ELR (cell line): ENCODE measurements at places on chromosomes 13 and 19.
A peak's percentile ranks its signal among the peaks of the same experiment; 100 is the strongest.

GRCh38 chr13:73325723-73326558 is 267.1 kb downstream of the KLF5 start:
- DNase-seq, result peak; percentile 71

GRCh38 chr13:73832128-73832588 is 302.0 kb downstream of the KLF12 start:
- no peak for DNase-seq

DNA sequence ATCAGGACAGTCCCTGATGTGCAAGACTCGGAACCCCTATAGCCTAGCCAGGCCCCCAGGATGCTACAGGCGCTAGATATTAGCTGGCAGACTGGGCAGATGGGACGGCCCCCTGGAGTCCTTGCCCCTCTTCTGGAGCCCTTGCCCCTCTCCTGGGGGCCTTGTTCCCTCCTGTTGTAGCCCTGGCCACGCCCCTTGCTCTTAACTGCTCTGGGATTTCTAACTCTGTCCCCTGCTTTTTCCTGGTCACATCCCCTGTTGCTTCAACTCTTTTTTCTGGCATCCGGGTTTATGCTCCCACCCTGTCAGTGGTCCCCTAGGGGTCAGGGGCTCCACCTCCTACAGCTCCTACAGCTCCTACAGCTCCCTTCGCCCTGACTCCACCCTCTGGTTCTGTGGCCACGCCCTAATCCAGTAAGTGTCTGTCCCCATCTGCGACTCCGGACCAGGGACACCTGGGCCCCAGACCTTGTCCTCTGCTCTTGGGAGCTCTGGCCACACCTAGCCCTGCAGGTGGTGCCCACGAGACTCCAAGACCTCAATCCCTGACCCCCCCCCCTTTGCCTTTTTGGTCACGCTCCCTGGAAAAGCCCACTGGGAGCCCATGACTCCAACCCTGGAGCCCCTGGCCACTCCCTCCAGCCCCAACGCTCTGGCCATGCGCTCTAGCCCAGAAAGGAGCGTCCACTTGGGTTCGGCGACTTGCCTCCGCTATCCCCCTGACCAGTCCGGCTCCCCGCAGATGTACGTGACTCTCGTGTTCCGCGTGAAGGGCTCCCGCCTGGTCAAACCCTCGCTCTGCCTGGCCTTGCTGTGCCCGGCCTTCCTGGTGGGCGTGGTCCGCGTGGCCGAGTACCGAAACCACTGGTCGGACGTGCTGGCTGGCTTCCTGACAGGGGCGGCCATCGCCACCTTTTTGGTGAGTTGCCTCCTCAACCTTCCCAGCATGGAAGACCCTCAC is 6.8 kb downstream of the PLPPR2 start:
- DNase-seq, result no peak

DNA sequence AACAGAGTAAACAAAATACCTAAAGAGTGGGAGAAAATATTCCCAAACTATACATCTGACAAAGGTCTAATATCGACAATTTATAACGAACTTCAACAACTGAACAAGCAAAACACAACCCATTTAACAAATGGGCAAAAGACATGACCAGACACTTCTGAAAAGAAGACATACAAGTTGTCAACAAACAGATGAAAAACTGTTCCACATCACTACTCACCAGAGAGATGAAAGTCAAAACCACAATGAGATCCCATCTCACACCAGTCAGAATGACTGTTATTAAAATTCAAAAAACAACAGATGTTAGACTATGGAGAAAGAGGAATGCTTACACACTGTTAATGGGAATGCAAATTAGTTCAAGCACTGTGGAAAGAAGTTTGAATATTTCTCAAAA is 233.8 kb upstream of the EDNRB start:
- DNase-seq, result no peak

DNA sequence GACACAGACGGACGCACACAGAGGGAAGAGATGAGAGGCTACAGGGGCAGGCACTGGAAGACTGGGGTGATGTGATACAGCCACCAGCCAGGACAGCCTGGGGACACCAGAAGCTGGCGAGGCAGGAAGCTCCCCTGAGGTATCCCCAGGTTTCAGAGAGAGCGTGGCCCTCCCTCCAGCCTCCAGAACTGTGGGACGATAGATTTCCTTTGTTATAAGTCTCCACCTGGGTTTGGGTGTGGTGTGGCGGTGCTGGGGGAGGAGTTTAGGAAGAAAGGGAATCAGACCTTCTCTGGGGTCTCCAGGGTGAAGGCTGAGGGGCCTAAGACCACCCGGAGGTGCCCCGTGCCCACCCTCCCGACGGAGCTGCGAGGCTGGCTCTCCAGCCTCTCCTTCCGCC is 2.7 kb upstream of the ASPDH start:
- no peak for DNase-seq

- DNase-seq, result no peak
These were observed 19.6 kb downstream of the ELL start for GRCh38 chr19:18502246-18502637.

DNA sequence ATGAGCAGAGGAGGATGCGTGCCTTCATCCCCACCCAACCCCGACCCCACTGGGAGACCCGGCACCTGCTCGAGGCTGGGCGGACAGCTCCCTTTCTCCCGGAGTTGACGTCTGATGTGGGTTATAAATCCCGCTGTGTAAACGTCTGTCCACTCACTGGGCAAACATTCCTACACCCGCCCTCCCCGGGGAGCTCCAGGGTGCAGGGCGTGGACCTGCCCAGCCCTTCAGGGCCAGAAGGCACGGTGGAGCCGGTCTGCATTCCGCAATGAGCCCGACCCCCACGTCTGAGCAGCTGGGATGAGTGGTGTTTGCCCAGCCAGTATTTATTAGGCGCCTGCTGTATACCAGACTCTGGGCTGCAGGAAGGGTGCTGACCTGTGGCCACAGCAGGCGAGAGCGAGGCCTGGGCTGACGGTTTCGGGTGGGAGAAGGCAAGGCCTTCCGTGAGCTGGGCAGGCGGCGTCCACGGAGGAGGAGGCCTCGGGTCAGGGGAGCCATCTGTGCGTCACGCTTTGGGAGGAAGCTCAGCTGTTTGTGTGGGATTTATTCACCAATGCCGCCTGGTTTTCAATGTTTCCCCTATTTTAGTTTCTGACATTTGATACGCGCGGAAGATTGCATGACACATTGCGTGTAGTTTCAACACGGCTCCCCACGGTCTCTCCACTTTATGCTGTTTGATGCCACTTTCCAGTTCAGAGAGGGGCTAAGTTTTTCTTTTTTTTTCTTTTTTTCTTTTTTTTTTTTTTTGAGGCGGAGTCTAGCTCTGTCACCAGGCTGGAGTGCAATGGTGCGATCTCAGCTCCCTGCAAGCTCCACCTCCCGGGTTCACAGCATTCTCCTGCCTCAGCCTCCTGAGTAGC is 2.0 kb downstream of the MISP start:
- peak; percentile 89 for DNase-seq

GRCh38 chr13:35923347-35923746 is 207.8 kb downstream of the DCLK1 start:
- peak; percentile 73 for DNase-seq

GRCh38 chr19:13112555-13112954 is 4.0 kb downstream of the TRMT1 start:
- DNase-seq, result no peak

GRCh38 chr13:51923983-51924539 is 62.3 kb downstream of the CCDC70 start:
- peak; percentile 33 for DNase-seq

DNA sequence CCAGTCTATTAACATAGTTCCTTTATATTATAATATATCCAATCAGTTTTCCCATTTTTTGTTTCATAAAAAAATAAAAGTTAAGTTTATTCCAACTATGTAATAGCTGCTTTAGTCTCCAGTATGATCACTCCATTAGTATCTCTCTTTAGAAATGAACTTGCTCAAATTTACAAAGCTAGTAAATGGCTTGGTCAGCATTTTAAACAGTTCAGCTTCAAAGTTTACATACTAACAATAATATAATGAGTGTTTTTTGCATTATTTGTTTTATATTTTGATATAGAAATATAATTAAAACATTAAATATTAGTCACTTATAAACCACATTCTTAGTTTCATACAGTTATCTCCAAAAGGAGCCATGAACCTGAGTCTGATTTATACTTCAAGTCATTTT is 1073.8 kb downstream of the SLITRK5 start:
- no peak for DNase-seq

DNA sequence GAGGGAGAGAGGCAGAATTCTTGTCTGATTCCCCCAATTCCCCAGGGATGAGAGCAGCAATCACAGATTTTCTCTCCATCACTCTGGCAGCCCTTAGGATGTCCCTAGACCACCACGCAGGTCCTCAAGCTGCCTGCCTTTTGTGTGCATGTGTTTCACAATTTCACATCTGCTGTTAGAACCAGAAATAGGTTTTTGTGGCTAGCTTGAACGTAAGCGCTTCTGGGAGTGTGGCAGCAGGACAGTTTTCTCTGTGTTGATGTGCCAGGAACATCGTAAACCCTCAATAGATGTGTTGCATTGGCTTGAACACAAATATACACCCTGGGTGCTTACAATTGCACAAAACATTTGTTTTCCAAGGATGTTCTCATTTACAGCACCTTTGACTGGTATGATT is 78.8 kb upstream of the TMTC4 start:
- DNase-seq, result no peak

DNA sequence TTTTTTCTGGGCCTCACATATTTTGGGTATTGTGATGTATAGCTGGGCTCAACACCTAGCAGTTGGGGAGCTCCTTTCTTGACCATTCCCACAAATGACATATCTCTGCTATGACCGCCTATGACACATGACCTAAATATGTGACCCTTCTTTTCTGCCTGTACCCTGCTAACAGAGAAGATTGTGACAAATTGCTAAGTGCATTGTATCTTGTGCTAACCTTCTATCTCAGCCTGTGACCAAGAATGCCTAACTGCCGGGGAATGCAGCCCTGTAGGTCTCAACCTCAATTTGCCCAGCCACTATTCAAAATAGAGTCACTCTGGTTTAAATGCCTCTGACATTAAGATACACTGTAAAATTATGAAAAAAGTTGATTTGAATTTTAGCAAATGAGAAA is 6.8 kb upstream of the ZNF429 start:
- peak; percentile 20 for DNase-seq

- DNase-seq, result no peak
These were observed 2.7 kb upstream of the KLK2 start for GRCh38 chr19:50870417-50871089.

DNA sequence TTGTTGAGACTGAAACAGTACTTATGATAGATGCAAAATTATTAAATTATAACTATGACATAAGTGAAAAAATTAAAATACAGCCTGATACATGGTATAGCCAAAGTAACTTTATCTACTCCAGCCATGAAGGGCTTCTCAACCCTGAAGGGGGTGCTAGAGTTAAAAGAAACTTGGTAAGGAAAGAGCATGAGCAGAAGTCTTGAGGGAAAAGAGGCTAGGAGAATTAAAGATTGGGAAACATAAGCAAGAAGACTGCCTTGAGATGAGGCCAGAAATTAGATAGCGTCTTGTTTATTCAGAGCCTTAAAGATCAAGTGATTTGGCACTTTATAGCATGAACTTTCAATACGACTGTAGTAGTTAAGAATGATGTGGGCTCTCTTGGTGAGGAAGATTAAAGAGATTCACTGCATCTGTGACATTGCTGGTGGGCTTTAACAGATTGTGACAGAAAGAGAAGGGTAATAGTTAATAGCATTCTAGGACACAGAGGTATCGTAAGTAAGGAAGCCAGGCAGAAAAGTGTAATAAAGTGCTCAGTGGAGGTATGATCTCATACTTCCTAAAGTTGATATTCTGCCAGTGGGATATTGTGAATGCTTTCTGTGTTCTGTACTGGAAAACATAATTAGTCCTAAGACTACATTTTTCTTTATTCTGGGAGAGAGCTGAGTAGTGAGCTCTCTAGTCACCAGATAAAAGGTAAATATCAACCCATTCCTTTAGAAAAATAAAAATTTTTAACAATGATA is 385.4 kb upstream of the PRR20A start:
- no peak for DNase-seq

- no peak for DNase-seq
These were observed 3.5 kb downstream of the CDC37 start for GRCh38 chr19:10399878-10400277.

DNA sequence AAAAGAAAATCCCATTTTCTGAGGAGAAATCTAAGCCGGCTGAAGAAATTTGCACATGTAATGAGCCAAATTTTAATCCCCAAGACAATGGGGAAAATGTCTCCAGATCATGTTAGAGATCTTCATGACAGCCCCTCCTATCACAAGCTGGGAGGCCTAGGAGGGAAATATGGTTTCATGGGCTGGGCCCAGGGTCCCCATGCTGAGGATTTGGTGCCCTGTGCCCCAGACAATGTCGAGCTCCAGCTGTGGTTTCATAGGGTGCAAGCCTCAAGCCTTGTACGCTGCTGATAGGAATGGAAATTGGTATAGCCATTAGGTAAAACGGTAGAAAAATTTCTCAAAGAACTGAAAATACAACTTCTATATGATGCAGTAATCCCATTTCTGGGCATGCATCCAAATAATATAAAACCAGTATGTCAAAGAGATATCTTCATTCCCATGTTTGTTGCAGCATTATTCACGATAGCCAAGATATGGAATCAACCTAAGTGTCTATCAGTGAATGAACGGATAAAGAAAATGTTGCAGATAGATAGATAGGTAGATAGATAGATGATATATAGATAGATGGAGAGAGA is 19.3 kb upstream of the FREM2 start:
- DNase-seq, result no peak

DNA sequence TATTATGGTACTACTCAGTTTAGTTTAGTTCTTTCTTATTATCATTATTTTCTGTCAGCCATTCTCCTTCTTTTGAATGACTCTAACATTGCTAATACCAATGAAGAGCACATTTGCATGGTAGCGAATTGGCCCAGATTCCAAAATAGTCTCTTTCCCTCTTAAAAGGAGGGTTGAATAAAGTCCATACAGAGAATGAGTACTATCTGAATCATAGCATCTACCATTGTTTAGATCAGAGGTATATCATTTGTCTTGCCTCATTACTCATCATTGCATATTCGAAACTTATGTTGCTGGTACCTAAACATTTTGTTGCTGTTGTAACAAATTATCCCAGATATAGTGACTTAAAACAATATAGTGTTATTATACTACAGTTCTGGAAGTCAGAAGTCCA is 1235.3 kb upstream of the ATXN8OS start:
- DNase-seq, result peak; percentile 36

DNA sequence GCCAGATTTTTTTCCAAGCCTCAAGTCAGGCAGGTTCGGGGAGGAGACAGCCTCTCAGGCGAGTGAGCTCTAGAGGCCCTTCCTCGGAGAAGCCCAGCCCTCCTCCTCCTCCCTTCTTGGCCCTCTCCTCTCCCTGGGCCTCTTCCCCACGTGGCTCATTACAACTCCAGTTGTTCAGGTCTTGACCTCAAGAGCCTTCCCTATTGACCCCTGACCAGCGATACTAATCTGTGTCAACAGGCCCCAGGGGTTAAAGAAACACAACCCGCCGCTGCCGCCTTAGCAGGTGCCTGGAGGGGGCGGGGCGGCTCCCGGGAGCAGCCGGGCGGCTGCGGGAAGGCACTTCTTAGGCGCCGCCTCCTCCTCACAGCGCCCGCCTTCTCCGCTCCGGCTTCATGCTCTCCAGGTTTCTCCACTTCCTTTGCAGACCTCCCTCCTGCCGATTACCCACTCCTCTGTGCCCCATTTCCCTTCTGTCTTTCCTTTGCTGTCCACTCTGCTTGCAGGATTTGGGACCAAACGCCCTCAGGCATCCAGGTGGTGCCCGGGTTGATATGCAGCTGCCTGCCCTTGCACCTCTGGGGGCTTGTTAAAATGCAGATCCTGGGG is 51.0 kb downstream of the LYL1 start:
- peak; percentile 63 for DNase-seq
